ENCODE measurements at places on chromosomes 2 and 18.

GRCh38 chr2:30230497-30231211 lies 680 bp upstream of the LBH start:
- peak; percentile 49 for DNase-seq

GRCh38 chr2:110847651-110848050 lies 115.3 kb downstream of the ACOXL start:
- DNase-seq = no peak

GRCh38 chr2:33317369-33318007 lies 159.0 kb upstream of the RASGRP3 start:
- DNase-seq = no peak

DNA sequence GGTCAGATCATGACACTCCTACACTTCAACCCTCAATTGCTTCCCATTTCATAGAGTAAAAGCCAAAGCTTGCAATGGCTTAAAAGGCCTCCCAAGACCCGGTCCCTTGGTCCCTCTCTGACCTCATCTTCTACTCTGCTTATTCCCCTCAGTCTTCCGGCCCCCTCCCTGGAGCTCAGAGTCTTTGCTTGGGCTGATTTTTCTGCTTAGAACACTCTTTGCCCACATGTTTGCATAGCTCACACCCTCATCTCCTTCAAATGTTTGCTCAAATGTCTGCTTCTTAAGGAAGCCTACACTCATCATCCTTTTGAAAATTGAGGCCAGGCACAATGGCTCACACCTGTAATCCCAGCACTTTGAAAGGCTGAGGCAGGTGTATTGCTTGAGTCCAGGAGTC lies 65.6 kb upstream of the CAPN13 start:
- DNase-seq = no peak

DNA sequence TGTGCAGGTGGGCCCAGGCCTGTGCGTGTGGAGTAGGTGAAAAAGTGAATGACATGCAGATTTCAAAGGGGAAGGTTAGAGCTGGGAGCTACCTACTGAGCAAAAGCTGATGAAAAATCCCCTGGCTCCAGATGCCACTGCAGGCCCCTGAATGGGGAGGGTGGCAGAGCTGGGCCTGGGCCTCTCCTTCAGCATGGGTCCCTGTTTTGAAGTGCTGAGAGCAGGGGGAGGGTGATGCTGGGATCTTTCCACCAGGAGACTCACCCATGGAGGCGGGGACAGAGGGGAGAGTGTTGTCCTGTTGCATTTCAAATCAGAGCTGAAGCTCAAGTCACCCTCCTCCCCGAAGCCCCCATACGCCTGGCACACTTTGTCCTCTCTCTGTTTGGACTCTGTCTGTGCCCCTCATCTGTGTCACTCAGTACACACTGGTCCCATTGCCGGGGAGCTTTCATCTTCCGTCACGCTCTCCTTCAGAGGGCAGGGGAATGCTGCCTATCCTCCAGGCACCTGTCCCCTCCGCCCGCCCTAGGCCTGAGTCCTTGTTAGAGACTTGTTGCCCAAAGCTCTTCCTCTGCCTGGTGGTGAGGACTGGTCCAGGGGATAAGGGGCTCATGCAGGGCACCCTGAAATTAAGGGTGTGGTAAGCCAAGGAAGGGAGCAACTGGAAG lies 206.6 kb downstream of the HAUS1 start:
- DNase-seq = no peak

DNA sequence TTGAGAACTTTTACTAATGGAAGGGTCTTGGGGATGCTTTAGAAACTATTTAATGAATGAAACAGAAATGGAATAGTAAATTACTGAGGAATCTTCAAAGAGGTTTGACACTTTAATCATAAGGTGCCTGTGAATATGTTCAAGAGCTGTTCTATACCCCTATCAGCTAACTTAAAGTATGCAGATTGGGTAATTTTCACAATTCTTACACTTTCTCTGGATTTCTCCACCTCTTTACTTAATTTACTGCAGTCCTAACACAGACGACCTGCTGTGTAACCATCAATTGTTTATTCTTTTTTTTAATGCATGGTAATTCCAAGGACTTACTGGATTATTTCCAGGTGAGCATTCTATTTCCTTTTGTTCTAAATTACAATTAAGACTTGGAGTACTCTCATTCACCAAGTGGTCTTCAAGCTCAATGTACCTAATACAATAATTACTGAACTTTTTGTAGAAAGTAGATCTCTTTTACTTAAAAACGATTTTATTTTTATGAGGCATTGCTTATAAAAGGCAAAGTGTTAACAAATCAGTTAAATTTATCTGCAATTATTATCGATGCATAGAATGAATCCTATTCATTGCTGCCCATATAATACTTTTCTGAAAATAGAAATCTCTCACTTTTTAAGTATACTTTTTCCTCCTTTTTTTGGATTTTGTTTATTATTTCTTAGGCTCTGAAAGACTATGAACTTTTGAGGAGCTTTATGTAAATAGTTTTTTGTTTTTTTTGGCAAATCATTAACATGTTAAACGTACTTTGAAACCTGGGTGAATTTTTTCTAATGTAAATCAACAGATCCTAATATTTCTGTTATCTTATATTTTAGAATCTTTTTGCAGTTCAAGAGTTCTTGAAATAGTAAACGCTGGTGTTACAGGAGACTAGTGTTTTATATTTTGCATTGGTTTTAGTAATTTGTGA lies 5.5 kb downstream of the VSNL1 start:
- no peak for DNase-seq

- no peak for DNase-seq
These were observed 28.1 kb downstream of the FN1 start for GRCh38 chr2:215407590-215408264.

DNA sequence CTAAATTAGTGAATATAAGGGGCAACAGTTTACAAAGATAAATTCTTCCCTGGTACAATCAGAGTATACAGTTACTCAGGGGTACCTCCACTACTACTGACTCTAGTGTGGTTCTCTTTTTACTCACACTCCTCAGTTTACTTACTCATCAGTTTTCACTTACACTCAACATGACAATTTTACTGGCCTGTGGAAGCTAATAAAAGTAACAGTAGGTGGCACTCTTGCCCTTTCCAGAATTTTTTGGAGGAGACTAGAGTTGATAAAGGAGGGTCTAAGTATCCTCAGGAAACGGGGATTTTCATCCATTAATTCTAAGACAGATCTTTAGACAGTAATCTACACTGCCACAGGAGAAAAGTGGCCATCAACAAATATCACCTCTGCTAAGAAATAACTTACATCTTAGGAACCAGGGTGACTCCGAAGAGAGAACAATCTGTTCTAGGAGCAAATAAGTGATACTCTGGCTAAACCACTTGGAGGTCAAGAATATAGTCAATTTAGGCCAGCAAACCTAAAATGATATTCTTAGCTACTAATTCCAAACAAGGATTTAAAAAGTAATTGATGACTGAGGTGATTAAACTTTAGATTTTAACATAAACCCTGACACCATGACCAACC lies 61.3 kb downstream of the ATL2 start:
- DNase-seq = no peak

- DNase-seq = no peak
These were observed 283.3 kb downstream of the SLC8A1 start for GRCh38 chr2:40168546-40168945.

GRCh38 chr2:100603414-100603813 lies 40.6 kb downstream of the PDCL3 start:
- DNase-seq = no peak

- no peak for DNase-seq
These were observed 54.3 kb upstream of the LPIN2 start for GRCh38 chr18:3067165-3067661.

DNA sequence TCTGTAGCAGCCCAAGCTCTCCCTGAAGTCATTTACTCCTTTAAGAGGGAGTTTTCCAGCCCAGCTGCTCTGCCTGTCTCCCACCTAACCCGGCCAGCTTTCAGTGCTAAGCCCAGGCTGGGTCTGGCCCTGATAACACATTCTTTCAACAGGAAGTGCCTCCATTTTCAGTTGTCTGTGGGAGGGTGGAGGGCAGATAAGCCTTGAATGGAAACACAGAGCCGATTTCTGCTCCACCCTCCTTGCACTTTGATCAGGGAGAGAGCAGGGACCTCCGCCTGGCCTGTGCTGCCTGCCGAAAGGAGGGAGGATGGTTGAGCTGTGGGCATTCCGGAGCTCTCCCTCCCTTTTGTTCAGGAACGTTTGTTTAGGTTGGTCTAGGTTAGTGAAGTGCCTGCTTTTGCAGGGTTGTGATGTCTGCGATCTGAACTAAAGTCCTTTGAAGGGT lies 24.8 kb downstream of the GATA6 start:
- no peak for DNase-seq

- DNase-seq = no peak
These were observed 297.0 kb upstream of the GULP1 start for GRCh38 chr2:187994464-187995331.

GRCh38 chr2:139964721-139965440 lies 1184.7 kb upstream of the NXPH2 start:
- no peak for DNase-seq

DNA sequence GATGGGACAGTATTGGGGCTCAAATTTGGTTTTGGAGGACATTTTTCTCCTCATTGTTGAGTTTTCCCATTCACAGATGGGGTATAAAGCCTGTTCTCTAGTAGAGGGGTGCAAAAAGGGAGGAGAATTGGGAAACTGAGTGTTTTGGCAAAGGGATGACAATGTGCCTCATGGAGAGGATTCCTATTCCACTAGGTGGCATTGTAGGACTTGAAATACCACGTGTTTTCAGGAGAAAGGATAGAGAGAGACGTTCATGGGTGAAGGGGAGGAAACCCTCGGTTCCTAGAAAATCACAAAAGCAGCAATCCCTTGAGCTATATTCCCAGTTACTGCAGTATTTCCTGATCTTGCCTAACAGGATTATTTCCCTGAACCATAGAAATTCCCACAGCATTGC lies 113.7 kb upstream of the SRD5A2 start:
- no peak for DNase-seq

DNA sequence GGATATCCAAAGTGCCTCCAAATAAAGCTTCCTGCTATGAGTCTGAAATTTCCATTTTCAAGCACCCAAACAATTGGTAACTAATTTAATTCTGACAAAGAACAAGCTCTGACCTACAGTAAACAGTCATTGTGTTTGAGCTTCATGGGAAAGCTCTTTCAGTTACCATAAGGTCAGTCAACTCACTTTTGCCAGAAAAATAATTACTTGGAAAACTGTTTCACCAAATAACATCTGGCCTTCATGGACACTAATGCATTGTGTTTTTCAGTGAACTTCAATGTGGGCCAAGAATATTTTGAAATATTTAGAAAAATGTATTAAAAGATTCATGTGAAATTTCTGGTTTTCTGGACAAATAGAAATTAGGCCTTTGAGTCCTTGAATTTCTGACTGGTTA lies 369.9 kb downstream of the GALR1 start:
- DNase-seq = no peak

- no peak for DNase-seq
These were observed 148.1 kb downstream of the GALNT14 start for GRCh38 chr2:30990176-30990575.

- DNase-seq = no peak
These were observed 1049.2 kb upstream of the ZEB2 start for GRCh38 chr2:145569108-145569507.

DNA sequence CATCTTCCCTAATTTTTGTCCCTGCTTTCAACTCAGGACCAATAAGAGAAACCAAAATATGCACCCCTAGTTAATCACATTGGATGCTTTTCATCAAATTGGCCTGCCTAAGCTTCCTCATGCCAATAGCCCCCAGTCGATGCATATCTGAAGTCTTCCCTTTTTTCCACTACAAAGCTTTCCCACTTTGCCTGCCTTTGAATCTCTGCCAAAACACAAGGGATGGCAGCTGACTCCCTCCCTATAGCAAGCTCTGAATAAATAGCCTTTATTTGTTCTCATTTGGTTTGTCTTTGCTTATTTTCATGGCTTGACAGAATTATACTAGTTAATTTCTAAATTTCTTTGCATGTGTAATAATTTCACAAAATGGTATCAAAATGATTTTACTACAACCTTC lies 621.2 kb downstream of the MBD2 start:
- DNase-seq = no peak

GRCh38 chr2:181268174-181268867 lies 188.9 kb upstream of the ITGA4 start:
- no peak for DNase-seq

GRCh38 chr2:226124548-226125011 lies 675.0 kb downstream of the IRS1 start:
- DNase-seq = no peak

DNA sequence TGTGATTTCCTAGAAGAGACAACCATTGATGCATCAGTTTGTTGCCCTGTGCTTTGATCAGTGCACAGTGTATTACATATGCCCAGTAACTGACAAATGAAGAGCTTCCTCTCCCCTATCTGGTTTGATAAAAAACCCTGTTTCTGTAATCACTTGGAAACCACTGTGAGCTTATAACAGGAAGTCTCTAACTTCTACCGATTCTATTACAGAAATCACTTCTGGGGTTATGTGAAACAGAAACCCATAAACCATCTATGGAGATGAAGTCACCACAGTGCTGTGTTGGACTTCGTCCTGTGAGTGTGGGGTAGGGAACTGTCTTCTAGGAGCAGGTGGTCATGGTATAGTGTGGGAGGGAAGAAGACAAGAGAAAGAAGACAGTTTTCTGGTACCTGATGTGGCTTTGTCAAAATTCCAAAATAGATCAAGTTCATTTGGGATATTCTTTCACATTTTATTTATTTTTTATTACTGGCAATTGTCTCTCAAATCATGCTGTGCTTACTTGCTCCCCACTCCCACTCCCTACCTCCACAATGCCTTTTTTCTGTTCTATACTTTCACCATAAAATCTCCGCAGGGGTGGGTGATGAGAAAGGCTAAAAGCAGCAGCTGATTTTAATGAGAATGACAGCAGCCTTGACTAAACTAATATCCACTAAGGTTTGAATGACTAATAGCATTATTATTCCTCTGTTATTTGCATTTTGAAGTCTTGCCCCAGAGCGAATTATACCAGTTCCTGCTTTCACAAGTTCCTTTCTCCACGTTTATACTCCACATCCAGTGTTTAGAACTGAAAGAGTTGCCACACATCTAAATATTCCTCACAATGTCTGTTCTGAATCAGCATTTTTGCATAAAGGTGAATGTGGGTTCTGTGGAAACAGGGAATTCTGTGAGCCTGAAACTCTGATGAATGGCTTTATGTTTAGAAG lies 41.7 kb upstream of the RND3 start:
- DNase-seq = no peak

DNA sequence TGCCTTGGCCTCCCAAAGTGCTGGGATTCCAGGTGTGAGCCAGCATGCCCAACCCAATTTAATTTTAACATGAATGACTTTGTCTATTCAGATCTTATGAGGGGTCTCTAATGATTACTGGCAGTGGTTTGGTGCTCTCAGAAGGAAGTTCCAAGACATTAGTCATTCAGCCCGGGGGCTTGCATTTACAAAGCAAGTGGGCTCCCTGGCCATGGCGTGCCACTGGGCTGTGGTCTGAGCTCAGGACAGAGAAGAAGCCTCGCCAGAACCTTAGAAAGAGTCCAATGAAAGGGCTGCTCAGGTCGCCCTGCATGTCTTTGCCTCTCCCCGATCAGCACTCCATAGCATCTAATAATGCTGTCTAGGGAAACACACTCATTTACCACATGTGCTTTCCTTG lies 182.6 kb upstream of the CHAC2 start:
- no peak for DNase-seq

GRCh38 chr18:64695851-64696553 lies 547.1 kb upstream of the LINC00305 start:
- DNase-seq = no peak

All from activated CD4-positive, alpha-beta T cell treated with anti-CD3 and anti-CD28 coated beads for 48 hours (primary cell).